ENCODE measurements at places on chromosomes 4 and X. TPM values are rescaled to one million over a fixed set of nuclear protein-coding genes. Genes with fewer than 3 reads are reported as not detected.
A peak's percentile ranks its signal among the peaks of the same experiment; 100 is the strongest.

- no peak for DNase-seq
Observed at GRCh38 chrX:9747644-9748043, 18.0 kb downstream of the GPR143 start.

- no peak for DNase-seq
Observed at GRCh38 chrX:10280071-10280470, 123.3 kb downstream of the CLCN4 start.

DNA sequence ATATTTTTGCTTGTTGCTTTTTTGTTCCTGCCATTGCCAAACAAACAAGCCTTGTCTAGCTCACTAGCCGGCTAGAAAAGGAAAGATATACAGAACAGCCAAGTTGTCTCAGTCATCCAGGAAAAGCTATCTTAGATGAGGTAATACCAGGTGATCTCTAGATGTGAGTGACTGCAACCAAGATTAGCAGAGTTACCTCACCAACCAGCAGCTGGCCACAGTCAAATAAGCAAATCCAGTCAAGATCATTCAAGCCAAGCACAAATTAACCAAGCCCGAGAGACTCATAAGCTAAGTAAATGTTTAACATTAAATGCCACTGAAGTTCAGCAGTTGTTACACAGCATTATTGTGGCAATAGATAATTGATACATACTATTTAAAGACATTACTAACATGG is 108.6 kb downstream of the CENPC start:
- no peak for DNase-seq

DNA sequence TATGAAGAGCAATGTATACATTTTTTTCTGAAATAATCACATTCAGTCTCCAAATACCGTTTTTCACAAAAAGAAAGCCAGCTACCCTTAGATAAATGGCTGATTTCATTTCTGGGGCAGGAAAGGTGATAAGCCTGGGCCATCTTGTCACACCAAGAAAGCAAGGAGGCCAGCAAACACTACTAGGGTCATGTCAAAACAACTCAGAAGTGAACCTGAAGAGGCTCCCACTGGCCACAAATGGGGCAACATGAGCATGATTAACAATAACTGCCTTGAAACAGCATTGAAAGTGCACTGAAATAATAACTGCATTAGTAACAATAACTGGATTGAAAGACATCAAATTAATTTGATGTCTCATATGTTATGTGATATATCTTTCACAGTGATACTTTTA is 39.3 kb downstream of the SH3KBP1 start:
- no peak for DNase-seq

DNA sequence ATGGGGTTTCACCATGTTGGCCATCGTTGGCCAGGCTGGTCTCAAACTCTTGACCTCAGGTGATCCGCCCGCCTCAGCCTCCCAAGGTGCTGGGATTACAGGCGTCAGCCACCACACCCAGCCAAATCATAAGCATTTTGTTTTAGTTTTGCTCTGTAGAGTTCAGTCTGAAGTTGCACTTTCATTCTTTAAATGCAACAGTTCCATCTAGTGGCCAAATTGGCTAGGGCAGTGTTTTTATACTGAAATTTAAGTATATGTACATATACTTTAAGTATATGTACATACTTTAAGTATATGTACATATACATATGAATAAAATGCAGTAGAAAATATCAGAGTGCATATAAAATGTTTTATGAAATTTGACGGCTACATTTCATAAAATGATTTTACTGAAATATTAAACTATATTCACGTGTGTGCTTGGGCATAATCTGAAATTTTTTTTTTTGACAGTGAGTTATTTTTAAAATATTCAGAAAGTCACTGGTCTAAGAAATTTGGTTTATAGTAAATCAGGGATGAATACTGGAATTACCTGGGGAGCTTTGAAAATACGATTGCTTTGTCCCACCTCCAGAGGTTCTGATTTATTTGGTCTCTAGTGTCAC is 145.5 kb downstream of the NWD2 start:
- DNase-seq: peak; percentile 30

DNA sequence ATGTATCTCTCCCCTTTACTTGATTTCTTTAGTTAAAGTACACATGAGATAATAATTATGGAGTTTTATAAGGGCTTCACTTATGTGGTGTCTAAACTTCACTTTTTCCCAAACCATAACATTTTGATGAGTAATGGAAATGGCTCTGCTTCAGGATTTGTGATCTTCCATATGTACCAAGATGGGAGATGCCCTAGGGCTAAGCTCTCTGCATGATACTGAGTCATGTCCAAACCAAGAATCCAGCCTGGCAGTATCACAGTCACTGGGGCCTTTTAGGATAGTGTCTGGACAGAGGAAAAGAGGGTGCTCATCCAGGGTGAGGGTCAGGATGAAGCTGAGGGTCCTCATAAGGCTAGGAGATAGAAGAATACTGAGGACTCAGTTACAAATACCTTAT is 47.9 kb upstream of the PAGE3 start:
- no peak for DNase-seq

GRCh38 chr4:122700178-122700725 is 32.3 kb upstream of the BBS12 start:
- no peak for DNase-seq

GRCh38 chr4:128573781-128574508 is 235.6 kb upstream of the JADE1 start:
- DNase-seq: no peak

DNA sequence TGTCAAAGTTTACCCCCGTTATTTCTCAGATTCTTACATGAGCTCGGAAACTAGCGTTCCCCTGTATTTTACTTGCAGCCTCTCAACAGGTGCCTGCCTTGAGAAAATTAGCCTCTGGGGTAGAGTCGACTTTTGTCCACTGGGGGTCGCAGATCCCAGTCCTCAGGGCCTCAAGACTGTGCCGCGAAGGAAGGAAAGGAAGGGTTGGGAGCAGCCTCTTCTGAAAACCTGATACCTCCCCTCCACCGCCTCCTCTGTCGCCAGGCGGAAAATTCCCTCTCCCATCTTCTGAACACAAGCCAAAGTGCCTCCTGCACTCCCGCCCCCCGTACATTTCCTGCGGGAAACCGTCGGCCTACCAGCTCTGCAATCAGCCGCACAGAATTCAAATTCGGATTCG is 44.4 kb upstream of the TMSB15B start:
- peak; percentile 62 for DNase-seq

DNA sequence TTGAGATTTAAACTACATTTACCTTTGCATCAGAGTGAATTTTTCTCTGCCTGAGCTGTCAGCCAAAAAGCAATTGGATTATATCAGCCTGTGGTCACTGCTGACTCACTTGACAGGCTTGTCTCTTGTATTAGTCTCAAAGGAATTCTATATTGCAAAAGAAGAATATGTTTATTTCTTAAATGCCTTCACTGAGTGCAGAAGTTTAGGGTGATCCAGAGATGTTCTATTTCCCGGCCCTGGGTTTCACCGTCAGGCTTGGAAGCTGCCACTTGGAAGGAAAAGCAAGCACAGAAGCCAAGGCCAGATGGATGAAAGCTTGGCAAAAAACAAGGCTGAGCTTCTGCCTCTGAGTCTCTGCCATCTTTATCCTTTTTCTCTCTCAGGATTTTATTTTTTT is 80.9 kb downstream of the FAM114A1 start:
- DNase-seq: no peak

GRCh38 chr4:139900964-139901376 is 235.4 kb downstream of the MGST2 start:
- no peak for DNase-seq

DNA sequence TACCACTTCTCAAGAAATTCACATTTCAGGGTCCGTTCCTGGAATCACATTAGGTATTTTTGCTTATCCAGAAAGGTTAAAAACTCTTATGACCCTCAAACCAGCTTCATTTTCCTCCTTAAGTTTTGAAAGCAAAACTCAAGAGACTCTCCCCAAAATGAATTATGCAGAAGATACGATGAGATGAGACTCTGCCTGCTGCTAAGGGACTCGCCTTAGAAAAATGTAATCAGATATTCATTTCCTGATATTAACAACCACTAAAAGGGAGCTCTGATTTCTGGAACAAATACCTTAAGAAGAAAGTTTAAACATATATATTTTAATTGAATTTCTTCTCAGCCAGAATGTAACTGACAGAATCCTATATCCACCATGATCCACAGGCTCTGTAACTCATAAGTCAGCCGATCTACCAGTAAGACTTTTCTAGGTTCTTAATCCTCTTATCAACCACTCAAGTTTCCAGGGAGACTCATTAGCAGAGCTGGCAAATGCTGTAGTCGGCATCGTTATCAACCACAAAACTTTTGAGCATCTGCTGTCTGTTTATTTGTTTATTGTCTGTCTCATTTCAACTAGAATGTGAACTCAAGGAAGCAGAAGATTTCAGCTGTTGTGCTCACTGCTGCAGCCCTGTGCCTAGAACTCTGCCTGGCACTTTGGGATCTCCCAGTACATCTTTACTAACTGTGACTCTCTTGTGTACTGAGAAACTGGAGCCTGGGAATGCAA is 112.5 kb downstream of the LDB2 start:
- no peak for DNase-seq

- no peak for DNase-seq
Observed at GRCh38 chr4:158238575-158238974, 28.3 kb downstream of the TMEM144 start.

- DNase-seq: no peak
Observed at GRCh38 chr4:83921124-83921523, 385.2 kb downstream of the GPAT3 start.

- no peak for DNase-seq
Observed at GRCh38 chrX:24629701-24630100, 17.4 kb downstream of the PCYT1B start.

DNA sequence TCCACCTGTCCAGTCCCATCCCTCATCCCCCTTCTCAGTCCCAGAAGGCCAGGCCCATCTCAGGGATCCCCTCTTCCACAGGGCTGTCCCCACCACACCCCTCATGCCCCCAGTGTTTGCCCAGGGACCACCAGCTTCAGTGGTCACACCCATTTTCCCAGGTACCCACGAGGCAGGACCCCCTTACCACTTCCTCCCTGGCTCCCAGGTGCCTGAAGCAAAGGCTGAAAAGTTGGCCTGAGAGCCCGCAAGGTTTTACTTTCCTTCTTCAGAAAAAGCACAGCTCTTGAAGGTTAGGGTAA is 7.8 kb downstream of the TMEM271 start:
- no peak for DNase-seq

The FABP2 gene
- 1.2 TPM for polyA plus RNA-seq

The UBE2A gene
- polyA plus RNA-seq: 102 TPM

The GAGE2A gene
- not detected for polyA plus RNA-seq

The ADAMTS3 gene
- 18.1 TPM for polyA plus RNA-seq

The SUPT20HL2 gene
- polyA plus RNA-seq: 0.11 TPM

The LONRF3 gene
- 1.1 TPM for polyA plus RNA-seq

The GPR82 gene
- polyA plus RNA-seq: 0.18 TPM

The BRS3 gene
- polyA plus RNA-seq: not detected

The CYBB gene
- 28.9 TPM for polyA plus RNA-seq

The VCX3A gene
- polyA plus RNA-seq: not detected

The TCEAL1 gene
- polyA plus RNA-seq: 33.6 TPM

The SNCA gene
- polyA plus RNA-seq: 53.0 TPM

The PNMA6F gene
- 0.14 TPM for polyA plus RNA-seq

The GPRIN3 gene
- 6.7 TPM for polyA plus RNA-seq

The KLHL5 gene
- 38.2 TPM for polyA plus RNA-seq
